ENCODE measurements at places on chromosomes 1 and 21.

DNA sequence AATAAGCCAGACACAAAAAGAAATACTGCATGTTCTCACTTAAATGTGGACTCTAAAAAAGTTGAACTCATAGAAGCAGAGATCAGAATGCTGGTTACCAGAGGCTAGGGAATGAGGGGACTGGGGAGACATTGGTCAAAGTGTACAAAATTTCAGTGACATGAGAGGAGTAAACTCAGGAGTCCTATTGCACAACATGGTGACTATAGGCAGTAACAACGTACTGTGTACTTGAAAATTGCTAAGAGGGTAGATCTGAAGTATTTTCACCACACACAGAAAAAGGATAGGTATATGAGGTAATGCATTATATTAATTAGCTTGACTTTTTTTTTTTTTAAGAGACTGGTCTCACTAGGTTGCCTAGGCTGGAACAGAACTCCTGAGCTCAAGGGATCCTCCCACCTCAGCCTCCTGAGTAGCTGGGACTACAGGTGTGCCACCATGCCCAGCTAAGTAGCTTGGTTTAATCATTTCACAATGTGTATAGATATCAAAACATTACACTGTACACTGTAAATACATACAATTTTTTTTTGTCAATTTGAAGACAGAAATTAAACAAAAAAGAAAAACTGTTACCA, 7.4 kb downstream of the ZNF496 start:
- no peak for DNase-seq

DNA sequence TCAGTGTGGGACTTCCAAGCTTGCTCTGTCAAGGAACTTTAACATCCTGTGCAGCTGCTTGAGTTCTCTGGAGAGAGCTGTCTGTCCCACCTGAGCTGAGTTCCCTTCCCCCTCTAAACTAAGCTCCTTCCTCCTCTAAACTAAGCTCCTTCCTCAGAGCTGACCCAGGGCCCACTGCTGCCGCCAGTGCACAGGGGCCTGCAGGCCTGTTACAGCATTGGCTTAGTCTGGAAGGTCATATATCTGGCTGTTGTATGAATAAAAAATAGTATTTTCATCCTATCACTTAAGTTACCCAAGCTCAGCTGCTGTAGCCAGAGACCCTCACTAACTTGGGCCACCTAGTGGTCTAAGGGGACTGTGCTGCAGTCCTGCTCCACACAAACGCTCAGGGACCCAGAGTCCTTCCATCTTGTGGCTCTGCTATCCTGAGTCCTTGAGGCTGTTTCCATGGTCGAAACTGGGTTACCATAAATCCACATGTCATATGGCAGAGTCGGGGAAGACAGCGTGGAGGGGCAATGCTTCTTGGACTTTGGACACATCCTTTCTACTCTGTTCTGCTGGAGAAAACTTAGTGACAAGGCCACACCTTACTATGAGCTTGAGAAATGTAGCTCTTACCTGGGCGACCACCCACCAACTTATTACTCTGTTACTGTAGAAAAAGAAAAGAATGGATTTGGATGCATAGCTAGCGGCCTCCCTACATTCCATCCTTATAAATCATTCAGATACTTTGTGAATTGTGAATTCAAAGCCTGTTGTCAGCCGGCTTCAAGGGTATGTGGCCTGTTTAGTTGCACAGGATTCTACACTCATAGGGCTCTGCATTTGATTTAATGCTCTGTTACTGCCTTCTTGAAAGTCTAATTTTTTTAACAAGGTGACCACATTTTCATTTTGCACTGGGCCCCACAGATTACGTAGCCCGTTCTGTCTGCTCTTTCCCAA, 71.4 kb upstream of the GCLM start:
- DNase-seq = no peak

DNA sequence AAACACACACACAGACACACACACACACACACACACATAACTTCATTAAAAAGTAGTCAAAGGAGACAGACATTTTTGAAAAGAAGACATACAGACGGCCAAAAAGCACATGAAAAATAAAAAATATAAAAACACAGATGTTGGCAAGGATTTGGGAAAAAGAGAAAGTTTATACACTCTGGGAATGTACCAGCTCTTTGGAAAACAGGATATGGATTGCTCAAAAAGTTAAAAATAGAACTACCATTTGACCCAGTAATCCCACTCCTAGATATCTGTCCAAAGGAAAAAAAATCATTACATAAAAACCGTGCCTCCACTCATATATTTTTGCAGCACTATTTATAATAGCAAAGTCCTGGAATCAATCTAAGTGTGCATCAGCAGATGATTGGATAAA, 128.4 kb upstream of the C21orf91 start:
- no peak for DNase-seq

- no peak for DNase-seq
Observed at GRCh38 chr1:208209896-208210589, 34.1 kb downstream of the PLXNA2 start.

DNA sequence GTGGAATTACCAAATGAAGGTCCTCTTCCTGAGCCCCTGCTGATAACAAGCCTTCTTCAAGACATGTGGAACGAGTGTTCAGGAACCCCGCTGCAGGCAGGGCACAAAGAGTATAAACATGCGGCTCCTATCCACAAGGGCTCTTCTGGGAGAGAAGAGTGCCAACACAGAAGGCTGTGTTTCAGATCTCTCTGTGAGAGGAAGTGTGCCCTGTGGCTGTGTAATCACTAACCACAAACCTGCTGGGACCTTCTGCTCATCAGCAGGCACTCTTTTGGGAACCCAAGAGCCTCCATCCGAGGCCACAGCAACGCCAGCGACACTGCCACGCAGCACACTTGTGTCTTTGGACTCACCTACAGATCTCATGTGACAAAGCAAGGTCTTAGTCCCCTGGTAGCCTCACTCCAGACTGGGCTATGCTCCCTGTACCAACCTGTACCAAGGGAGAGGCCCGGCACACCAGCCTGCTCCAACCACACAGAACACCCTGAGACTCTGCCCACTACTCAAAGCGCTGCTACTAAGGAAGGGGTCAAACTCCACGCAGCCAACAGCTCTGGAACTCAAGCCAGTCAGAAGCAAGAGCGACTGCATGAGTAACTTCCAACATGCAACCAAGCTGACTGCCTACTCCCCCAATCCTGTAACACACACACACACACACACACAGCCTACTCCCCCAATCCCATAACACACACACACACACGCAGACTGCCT, 7.8 kb downstream of the PTTG1IP start:
- no peak for DNase-seq

- no peak for DNase-seq
Observed at GRCh38 chr1:51561702-51562101, 42.6 kb upstream of the EPS15 start.

DNA sequence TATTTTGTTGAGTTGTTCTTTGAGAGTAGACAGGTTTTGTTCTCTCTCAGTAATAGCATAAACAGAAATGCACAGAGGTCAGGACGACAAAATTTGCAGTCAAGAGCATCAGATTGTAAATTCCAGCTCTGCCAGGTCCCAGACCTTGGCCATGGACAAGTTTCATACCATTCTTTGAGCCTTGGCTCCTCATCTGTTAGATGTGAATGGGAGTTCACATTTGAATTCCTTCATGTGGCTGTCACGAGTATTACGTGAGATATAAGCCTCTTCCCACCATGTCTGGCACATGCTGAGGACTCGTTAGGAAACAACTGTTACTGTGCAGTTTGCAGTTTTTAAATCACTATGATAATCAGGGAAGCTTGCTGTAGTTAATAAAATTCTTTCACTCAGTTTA, 93.2 kb upstream of the KCTD3 start:
- DNase-seq = no peak

- DNase-seq = no peak
Observed at GRCh38 chr21:33962290-33962689, 46.7 kb upstream of the ATP5PO start.

GRCh38 chr1:202411422-202411821, 62.9 kb downstream of the PPP1R12B start:
- DNase-seq = no peak

DNA sequence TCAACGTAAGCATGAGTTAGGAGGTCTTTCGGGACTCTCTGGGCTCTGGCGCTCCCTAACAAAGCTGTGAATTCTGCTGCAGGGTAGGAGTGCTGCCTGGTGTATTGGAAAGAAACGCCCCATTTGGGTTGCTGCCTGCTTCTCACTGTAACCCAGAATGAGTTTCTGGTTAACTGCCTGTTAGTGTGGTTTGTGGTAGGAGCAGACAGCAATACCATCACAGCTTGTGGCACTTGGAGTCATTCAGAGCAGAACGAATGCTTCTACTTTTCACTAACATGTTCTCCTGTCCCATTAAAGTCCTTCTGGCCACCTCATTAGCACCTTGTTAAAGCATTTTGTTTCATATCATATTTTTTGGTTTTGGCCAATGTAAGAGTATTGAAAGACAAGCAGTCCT, 18.1 kb downstream of the MAP3K7CL start:
- DNase-seq = no peak

- DNase-seq = no peak
Observed at GRCh38 chr1:173224949-173225348, 17.8 kb upstream of the TNFSF4 start.

DNA sequence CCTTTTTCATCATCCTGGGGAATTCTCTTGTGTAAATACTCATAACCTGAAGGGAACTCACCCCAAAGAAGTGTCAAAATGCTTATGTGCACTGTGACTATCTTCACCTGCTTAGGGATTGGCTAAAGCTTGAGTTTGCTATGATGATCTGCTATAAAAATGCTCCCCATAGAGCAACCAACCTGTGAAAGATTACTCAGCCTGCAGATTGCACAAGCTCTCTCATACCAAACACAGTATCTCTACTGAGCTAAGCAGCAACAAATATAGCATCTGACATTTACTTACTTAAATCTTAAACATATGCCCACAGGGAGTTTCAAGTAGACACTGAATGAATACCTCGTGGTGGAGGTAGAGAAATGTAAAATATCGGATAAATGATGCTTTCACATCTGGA, 725.8 kb downstream of the MRPL39 start:
- DNase-seq = no peak
